Aorta (tissue), 5 donors: ENCODE measurements at places on chromosomes 7 and 10.

DNA sequence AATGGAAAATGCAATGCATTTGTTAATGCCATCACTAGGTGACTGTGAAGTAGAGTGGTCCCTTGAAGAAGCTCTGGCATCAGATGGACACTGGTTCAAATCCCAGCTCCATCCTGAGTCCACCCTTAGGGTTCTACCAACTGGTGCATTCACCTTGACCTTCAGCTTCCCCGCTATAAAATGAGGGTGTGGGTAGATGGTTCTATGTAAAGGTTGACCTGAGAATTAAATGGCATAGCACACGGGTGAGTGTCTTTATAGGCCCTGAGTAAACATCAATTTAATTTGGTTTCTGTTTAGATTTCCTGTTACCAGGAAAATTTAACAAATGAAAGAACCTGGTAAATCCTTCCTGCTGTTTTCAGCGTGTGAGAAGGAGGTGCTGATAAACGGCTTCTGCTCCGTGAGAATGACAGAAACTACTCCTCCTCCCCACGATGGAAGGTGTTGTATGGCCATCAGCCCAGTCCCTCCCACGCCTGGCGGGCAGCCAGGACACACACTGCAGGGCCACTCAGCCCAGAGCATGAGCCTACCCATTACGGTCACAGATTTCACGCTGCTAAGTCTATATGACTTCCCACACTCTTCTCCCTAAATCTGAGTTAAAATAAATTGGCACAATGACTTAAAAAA lies 210.1 kb downstream of the TNS3 start:
- peak; percentile 91 for DNase-seq

DNA sequence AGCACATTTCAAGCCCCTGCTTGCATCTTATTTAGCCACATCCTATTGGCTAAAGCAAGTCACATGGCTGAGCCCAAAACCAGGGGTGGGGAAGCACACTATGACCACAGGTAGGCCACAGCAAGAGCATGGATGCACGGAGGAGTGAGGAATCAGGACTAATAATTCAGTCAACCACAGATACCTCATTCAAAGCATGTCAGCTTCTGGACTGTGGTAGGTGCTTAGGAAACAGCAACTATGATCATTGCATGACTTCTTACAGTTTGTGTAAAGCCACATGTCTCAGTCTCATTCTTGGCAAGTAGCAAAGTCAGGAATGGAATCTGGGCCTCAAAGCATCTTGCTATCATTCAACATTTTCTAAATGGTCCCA lies 79.0 kb upstream of the EMX2 start:
- DNase-seq: no peak

DNA sequence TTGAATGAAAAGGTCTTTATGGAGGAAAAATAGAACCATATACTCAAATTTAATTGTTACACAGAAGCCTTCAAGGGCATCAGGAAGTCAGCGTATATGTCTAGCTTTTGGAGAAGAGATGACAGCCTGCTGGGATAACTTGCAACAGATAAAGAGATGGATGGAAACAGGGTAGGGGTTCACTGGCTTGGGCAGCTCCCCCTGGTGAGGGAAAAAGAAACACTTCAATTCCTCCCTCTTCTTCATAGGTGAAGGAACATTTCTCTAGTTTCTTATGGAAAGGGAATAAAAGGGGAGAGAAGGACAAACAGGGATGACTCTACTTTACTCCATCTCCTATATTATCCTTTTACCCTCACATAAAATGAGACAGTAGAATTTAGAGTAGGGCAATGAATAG lies 635.7 kb downstream of the PHTF2 start:
- no peak for DNase-seq

GRCh38 chr7:36165059-36165458 lies 12.0 kb downstream of the EEPD1 start:
- no peak for DNase-seq

DNA sequence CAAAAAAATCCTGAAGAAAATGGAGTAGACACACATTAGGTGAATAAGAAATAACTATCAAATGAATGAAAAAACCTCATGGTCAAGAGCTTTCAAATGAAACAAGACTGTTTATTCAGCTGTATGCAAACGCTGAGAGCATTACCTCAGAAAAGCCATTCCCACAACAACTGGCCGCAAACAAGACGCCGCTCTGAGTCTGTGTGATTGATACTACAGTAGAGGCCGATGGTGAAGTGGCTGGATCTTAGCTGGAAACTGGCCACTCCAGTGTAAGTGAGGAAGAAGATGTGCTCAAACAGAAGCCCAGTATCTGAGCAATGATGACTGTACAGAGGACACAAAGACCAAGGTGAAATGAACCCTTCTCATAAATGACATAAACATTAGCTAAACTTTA lies 252.4 kb upstream of the GHITM start:
- DNase-seq: no peak
